ENCODE measurements at places on chromosomes 7 and 10.

DNA sequence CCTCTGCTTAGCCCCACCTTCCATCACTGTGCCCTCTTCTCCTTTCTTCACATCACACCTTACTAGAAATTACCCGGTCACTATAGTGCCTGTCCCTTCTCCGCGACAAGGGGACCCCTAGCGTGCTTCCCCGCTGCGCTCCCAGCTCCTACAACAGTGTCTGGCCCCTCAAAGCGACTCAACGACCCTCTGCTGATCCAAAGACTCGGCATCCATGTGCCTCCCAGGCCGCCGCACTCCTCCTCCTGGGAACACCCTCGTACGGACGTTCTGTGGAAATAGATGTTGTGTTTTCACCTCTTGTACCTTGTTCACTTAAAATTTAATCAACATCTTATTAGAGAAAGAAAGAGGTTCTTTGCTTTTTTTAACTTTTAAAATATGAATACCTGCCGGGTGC is 463.5 kb downstream of the DNAJB6 start:
- no peak for DNase-seq

- no peak for DNase-seq
Observed at GRCh38 chr7:96548664-96549063, 161.0 kb downstream of the SEM1 start.

GRCh38 chr7:2510909-2511768 is 8.4 kb upstream of the LFNG start:
- no peak for DNase-seq

DNA sequence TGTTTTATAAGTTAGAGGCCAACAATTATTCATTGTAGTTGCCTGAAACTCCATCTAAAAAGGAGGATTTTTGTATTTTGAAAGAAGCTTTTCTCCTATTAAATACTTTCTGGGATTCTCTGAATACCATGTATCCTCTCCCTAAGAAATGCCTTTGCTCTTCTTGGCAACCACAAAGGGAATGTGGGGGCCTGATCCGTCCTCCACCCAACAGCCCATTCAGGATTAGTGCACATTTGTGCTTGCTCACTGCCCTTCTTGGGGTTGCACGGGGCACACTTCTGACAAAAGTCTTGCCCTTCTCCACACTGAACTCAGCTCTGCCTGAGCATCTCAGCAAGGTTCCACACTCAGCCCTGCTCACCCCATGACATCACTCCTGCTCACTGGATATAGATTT is 194.2 kb downstream of the SLC25A13 start:
- no peak for DNase-seq

GRCh38 chr10:17065273-17065672 is 64.3 kb downstream of the CUBN start:
- DNase-seq: no peak

Measured in left forelimb (tissue), 1 donor.